ENCODE measurements at places on chromosomes 2 and 18.
A peak's percentile ranks its signal among the peaks of the same experiment; 100 is the strongest.

- no peak for DNase-seq
These were observed 39.2 kb upstream of the BIN1 start for GRCh38 chr2:127146071-127146725.

DNA sequence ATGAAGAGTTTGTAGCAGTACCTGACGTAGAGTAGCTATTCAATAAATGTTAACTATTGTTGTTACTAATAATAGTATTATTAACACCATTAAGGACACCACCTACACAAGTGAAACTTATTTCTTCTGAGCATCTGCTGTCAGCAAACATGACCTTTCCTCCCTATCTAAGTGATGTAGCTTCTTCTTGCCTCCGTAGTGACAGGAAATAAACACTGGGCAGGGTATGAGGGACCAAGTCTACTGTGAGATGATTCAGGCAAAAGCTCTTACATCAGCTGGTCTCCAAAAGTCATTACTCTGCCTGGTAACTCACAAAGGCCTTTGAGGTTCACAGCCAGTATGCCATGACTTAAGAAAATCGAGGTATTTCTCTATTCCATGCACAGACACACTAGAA is 750.5 kb downstream of the CPS1 start:
- no peak for DNase-seq

GRCh38 chr2:139403948-139404347 is 623.8 kb upstream of the NXPH2 start:
- DNase-seq: no peak

- no peak for DNase-seq
These were observed 51.0 kb downstream of the TTC27 start for GRCh38 chr2:32678825-32679224.

- DNase-seq: peak; percentile 79
These were observed 67.9 kb downstream of the SETBP1 start for GRCh38 chr18:44748582-44748981.

GRCh38 chr2:70948337-70949003 is 12.8 kb downstream of the ATP6V1B1 start:
- DNase-seq: peak; percentile 61

DNA sequence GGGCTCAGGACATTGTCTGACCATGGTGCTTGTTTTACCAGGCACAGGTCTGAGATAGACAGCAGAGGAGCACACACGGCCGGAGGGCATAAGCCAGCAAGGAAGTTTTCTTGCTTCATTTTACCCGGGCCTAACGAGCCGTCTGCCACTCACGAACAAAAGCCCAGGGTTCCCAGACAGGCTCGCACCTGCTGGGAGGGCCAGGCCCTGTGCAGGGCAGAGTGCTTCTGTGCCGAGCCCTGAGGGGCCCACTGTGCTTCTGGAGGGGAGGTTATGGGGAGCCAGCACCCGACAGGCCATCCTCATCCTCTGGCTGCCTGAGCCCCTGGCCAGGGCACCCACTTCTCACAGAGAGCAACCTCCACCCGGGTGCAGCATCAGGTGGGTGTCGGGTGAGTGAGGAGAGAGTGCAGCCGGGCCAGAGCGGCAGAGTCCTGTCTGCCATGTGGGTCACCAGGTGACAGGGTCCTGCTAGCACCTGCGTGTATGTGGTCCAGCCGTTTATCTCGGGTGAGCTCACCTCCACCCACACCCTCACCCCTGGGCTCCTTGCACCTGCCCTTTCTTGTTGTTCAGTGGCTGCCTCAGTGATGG is 297.9 kb downstream of the NDUFA10 start:
- DNase-seq: no peak

DNA sequence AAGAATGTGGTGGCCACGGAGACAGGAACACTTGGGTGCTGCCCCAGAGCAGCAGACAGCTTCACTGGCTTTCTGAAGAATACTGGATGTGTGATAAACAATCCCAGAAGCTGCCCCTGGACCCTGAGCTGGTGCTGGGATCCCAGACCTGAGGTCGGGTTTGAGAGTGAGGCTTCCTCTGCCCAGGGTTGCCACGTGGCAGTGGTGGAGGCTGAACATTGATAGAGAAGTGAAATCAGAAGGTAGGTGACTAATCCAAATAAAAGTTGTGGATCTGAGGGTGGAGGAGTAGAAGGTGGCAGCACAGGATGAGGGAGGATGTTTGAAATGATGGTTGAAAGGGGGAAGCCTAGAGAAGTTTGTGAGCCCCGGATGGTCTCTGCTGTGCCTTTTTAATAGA is 64.0 kb downstream of the FMNL2 start:
- no peak for DNase-seq

DNA sequence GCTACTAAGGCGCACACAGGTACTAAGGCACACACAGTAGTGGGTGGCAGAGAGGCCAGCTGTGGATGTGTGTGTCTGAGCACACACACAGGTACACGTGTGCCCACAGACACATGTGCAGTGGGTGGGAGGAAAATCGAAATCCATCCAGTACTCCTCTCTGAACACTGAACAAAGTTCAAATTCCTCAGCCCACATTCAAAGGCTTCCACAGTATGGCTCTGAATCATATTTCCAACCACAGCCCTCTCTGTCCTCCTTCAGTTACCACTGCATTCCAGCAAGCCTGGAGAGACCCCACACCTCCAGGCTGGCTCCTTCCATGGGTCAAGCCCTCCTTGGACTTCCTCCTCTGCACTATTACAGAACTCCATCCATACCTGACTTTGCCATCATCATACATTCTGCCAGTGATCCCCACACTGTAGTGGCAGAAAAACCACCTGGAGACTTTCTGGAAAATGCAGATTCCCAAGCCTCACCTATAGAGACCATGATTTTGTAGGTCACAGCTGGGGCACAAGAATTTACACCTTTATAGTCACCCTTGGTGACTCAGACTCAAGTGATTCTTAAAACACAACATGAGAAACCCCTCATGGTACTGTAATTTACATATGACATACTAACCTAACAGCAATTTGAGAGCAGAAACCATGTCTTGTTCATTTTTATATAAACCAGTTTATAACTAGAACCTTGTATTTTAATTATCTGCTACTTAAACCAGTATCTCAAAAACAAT is 31.4 kb downstream of the EPG5 start:
- no peak for DNase-seq

GRCh38 chr18:49609256-49610021 is 47.6 kb downstream of the LIPG start:
- no peak for DNase-seq

- DNase-seq: no peak
These were observed 557.1 kb downstream of the TNS1 start for GRCh38 chr2:217445723-217446122.

DNA sequence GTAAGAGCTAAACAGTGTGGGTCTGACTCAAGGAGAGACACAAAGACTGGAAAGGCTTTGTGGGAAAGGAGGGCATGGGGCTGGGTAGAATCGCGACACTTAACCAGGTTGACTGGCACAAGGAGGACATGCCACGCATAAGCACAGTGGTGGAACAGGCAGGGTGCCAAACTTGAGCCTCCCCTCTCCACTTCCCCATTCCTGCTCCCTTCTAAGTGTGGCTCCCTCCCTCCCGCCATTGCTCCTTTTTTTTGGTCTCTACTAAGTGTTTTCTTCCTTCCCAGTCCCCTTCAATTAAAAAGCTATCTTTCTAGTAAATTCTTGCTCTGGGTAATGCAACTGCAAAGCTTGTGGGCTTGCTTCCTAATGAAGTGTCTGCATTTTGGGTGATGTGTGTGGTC is 40.3 kb upstream of the ZFP36L2 start:
- no peak for DNase-seq

DNA sequence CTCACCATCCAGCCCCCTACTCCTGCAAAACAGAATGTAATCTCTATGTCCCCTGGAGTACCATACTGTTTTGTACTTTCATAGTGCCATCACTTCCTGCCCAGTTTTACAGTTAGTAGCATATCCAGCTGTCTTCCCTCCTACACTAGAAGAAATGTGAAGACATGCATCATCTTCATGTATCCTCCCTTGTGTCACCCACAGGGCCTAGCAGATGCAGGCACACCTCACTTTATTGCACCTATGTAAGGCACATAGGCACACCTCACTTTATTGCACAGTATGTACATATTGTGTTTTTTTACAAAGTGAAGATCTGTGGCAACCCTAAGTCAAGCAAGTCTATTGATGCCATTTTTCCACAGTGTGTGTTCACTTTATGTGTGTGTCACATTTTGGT is 12.0 kb downstream of the DNAJC27 start:
- no peak for DNase-seq

- DNase-seq: no peak
These were observed 548.6 kb upstream of the RAB6C start for GRCh38 chr2:129430911-129431310.

DNA sequence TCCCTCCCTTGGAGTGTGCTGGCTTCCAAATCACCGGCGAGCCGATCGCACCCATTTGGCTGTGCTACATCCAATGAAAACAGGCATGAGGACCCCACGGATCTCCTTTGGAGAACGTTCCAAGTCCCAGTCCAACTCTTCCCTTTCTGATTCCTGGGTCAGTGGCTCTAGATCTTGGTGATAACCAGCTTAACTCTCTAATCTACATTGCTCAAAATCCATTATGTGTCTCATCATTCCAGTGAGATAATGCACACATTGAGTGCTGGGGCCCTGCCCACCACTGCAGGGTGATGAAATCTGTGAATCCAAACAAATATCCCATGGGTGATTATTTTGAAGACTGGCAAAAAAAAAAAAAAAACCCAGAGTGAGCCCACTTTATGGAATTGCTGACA is 232.7 kb upstream of the COPS8 start:
- DNase-seq: peak; percentile 87

GRCh38 chr2:237291138-237291792 is 122.7 kb downstream of the COL6A3 start:
- peak; percentile 86 for DNase-seq

DNA sequence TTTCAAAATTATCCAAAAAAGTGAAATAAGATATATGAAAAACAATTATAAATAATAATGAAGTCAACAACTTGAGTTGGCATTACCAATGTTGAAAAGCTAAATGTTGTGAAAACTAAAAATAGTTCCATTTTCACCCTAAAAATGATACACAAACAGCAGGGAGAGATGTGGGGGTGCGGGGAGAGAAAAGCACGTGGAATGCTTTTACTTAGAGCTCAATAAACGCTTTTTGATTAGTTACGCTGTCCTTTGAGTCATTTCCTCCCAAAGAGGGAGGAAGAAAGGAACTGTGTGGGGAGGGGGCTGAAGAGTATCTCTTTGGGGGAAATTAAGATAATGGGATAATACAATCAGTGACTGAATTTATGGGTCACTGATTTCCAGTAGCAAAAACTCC is 29.2 kb downstream of the ZNF521 start:
- DNase-seq: no peak

DNA sequence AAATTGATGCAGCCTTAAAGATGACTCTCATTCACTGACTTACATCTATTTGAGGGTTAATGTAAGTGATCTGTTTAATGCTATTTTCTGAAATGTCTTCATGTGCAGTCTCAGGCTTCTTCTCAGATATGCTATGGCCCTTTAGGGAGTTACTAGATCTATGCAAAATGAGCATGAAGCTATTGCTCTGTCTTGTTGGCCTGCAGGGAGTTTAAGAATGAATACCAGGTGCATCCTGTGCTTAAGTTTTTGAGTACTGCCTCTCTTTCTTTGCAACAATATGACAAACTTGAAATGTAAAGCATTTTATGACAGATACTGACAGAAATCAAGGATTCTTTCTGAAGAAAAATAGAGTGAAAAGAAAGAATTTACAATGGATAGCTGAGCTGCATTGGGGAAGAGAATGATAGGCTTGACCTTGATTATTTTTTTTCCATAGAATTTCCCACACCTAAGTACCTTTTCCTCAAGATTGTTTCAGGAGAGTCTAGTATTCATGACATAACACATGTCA is 1058.3 kb upstream of the TMEFF2 start:
- DNase-seq: no peak

DNA sequence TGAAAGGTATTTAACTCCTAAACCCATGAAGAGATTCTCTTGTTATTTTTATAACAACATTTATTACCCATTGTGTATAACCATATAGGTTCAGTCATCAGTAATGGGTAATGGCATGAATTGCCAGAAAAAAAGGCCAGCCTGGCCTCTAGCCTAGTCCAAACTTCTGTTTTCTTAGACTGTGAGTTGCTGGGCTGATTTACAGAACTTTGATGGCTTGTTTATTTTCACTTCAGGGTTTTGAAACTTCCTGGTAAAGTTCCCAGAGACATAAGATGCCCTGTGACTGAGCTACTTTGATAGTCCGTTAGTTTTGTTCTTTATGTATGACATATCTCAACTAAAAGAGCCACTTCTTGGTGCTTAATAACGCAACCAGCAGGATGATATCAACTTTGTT is 164.8 kb downstream of the METTL4 start:
- no peak for DNase-seq

- DNase-seq: no peak
These were observed 1.5 kb upstream of the WNT10A start for GRCh38 chr2:218878926-218879761.

- no peak for DNase-seq
These were observed 62.9 kb upstream of the POU3F3 start for GRCh38 chr2:104790901-104791495.

- DNase-seq: no peak
These were observed 102.4 kb upstream of the SCN1A start for GRCh38 chr2:166230024-166230723.

DNA sequence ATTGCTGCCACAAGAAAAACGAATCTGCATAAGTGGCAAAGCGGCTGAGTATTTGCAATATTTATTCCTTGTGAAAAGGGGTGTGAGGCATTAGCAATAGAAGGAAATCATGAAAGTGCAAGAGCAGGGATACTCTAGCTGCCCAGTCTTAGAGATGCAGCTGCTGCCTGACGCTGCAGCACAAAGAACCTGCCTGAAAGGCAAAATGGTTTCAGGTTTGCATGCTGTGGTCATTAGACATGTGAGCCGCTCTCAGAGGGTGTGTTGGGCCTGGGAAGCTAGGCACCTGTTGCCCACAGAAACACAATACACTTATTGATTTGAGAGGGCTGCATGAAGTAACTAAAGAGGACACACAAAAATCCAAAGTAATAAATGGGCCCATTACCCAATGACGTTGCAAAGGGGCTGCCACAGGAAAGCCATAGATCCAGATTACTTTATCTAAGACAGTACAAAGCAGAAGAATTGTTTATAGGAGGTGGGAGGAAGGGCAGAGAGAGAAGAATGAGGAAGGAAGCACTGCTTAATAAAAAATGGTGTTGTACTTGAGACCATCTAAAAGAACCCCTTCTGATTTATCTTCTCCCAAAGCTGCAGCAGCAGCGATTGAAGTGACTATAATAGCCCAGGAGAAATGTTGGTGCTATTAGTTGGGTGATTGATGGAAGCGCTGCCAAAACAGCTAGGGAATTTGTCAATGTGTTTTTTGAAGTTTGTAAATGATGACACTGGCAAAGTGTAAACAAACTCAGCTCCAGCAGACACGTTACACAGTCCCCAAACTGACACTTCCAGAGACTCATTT is 492.4 kb upstream of the ACVR2A start:
- no peak for DNase-seq

DNA sequence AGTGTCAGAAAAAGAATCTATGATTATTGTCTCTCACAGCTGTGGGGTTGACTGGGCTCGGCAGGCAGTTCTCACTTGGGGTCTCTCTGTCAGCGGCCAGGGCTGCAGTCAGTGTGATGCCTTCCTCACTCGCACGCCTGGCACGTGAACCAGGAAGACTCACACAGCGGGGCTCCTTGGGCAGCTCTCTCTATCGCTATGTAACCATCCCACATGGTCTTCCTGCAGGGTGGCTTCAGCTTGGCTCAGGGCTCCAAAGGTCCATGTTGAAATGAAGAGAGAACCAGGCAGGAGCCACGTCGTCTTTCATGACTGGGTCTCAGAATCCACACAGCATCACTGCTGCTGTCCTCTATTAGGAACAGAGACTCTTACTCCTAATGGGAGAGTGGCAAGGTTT is 30.6 kb upstream of the SLC1A4 start:
- no peak for DNase-seq
